ENCODE measurements at places on chromosomes 6 and 20. TPM values are rescaled to one million over a fixed set of nuclear protein-coding genes. Genes with fewer than 3 reads are reported as not detected.

The ZBTB46 gene
- total RNA-seq, result 17.4 TPM

The PHF20 gene
- 48.7 TPM for total RNA-seq

- no peak for DNase-seq
These were observed 82.7 kb downstream of the LYRM2 start for GRCh38 chr6:89555806-89556205.

DNA sequence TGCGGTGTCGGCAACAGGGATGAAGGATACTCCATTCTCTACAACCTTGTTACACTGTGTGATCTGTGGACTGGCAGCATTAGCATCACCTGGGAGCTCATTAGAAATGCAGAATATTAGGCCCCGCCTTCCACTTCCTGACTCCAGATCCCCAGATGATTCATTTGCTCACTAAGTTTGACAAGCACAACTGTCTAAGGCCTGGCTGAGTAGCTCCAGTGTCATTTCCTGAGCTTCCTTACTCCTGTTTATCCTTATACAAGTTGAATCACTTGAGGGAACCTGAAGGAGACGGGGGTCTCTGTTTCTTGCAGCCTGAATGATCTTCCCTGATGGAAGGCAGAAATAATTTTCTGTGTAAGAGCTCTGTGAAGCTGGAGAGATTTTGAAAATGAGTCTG lies 32.7 kb upstream of the PROKR2 start:
- no peak for DNase-seq

DNA sequence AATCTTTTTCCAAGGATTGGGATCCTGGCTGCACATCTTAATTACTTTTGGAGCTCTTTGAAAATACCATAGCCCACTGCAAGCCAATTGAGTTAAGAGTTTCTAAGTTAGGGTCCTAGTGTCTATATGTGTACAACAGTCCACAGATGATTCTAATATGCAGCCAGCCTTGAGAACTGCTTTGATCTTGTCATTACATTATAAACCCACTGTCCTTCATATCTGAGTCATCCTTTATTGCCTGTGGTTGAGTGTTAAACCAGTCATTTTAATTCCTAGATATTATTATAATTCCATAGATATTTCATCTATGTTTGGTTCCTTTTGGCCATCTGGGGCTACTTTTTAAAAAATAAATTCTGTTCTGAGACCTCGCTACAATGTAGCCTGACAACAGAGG lies 24.1 kb downstream of the MCM8 start:
- no peak for DNase-seq

Data from aorta (tissue), 5 donors.